Stimulated activated CD8-positive, alpha-beta memory T cell treated with anti-CD3 and anti-CD28 coated beads, Interleukin-7, amount 100 ng/mL, for 4 hours (primary cell): ENCODE measurements at places on chromosomes 5 and 9.

DNA sequence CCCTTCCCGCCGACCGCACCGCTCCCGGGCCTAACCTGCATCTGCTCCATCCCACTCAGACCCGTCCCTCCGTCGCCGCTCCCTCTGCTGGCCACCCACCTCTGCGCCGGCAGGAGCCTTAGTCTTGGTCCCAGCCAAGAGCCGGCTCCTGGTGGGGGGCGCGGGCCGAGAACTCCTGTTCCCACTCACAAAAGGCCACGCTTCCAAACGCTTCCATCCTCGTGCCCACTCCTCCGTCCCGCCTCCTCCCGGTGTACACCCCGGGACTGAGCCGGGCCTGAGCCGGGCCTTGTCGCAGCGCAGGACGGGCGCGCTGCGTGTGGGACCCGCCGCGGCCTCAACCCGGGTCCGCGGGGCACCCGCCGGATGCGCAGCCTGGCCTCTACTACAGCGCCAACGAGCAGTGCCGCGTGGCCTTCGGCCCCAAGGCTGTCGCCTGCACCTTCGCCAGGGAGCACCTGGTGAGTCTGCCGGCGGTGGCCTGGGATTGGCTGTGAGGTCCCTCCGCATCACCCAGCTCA is 7.5 kb downstream of the ADAMTS13 start:
- DNase-seq = no peak

DNA sequence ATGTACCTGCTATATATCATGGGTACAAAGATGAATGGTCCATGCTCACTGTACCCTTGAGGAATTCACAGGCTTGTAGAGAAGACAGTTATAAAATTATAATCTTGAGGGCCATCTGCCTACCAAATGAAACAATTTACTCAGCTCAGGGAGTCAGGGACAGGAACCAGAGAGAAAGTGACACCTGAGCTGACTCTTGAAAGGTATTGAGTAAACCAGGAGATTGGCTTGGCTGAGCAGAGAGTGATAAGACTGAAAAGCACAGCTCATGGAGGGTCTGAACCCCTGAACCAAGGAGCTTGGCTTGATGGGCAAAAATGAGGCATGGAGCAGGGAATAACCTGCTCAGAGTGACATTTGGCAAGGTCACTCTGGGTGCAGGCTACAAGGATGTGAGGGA is 147.3 kb downstream of the FAM114A2 start:
- DNase-seq = no peak

DNA sequence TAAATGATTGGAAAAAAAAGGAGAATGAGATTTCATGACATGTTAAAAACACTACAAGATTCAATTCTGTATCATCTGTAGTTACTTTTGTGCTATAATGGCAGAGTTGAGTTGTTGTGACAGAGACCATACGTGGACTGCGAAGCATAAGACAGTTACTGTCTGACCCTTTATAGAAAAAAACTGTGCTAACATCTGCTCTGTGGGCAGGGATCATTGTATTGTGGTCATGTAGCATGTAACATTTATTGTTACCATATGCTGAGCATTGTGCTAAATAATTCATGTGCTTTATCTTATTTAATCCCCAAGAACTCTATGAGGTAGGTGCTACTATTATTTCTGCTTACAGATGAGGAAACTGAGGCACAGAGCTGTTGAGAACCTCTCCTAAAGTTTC is 147.3 kb upstream of the HMHB1 start:
- no peak for DNase-seq

GRCh38 chr5:142924135-142924883 is 154.1 kb downstream of the ARHGAP26 start:
- no peak for DNase-seq

GRCh38 chr5:60287174-60287771 is 393.7 kb upstream of the PDE4D start:
- DNase-seq = no peak

- no peak for DNase-seq
Measured at GRCh38 chr9:95189251-95190098, 128.0 kb downstream of the FANCC start.

DNA sequence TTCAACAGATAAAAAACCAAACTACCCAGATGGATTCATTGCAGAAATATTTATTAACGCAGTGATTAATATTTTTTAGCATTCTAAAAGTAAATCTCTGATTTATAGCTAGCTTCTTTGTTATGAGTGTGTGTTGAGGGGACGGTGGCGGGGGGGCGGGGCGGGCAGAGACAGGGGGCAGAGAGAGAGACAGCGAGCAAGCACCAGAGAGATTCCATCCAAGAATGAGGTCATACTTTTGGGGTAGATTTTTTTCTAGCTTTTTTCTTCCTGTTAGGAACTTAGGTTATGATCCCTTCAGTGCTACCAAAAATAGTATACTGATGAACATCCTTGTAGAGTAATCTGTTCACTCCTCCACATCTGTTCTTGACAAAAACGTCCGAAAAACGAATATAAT is 500 bp upstream of the ZNF883 start:
- no peak for DNase-seq

GRCh38 chr9:95461448-95462248 is 55.1 kb downstream of the PTCH1 start:
- no peak for DNase-seq

- DNase-seq = no peak
Measured at GRCh38 chr5:34576891-34577666, 79.0 kb upstream of the RAI14 start.

GRCh38 chr9:129343424-129344375 is 165.6 kb upstream of the IER5L start:
- no peak for DNase-seq

DNA sequence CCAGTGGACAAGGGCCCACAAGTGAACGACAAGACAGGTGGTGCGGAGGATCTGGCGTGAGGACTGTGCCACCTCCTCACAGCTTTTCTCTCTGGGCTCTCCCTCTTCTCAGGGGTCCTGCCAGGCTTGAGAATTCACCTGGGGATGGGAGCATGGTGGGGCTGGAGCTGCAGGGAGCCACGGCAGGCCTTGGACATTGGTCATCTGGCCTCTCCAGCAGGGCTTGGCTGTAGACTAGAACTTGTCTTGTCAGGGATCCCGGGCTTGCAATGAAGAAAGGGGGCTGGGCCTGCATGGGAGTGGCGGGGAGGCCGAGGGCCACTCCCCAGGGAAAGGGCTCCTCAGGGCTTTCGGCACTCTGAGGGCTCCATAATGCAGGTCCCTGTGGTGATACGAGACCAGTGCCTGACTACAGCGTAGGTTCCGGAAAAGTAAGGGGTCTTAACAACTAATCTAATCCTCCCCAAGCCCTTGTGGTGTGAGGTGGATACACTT is 126.7 kb downstream of the MACROH2A1 start:
- no peak for DNase-seq

DNA sequence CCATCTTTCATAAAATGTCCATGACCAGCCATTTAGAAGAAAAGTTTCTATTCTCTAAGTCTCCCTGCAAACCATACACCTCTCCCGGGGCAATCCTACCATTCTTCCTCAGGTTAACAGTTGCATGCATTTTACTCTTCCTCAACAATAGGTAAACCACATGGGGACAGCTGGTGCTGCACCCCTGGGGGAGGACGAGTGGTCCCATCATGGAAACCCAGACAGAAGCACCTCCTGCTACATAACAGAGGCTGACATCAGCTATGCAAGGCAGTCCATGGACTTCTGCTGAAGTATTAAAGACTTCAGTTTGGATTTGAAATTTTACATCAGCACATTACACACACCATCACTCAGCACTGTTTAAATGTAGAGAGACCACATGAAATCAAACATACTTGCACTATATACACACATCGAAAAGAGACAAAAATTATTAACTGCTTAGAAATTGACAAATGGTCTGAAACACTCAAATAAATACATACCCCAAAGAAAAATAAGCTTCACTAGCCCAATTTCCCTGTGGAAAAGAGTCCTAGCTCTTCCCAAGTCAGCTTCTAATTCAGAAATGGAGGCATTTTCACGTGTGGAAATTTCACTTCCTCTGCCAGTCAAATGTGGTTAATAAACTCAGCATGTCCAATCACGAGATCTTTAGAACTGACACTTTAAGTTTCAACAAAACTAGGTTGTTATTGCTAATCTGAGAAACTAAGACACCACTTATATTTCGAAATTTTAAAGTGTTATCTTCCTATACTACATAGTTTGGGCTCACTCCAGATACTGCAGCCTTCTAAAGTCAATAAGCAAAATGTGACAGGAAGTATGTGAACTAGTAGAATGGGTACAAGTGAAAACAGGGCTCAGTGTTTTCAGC is 173.4 kb downstream of the ROR2 start:
- DNase-seq = no peak

- no peak for DNase-seq
Measured at GRCh38 chr9:86733929-86734328, 213.4 kb downstream of the GAS1 start.

- DNase-seq = no peak
Measured at GRCh38 chr5:14395411-14395810, 186.2 kb upstream of the OTULINL start.

- no peak for DNase-seq
Measured at GRCh38 chr5:96852759-96853158, 23.5 kb upstream of the ERAP2 start.

DNA sequence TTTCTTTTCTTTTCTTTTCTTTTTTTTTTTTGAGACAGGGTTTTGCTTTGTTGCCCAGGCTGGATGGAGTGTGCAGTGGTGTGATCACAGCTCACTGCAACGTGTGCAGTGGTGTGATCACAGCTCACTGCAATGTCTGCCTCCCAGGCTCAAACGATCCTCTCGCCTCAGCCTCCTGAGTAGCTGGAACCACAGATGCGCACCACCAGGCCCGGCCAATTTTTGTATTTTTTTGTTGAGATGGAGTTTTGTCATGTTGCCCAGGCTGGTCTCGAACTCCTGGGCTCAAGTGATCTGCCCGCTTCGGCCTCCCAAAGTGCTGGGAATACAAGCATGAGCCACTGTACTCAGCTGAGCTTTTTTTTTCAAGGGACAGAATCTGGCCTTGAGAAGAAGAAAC is 36.8 kb upstream of the TJP2 start:
- no peak for DNase-seq

- DNase-seq = no peak
Measured at GRCh38 chr5:51156222-51156621, 227.0 kb upstream of the ISL1 start.

DNA sequence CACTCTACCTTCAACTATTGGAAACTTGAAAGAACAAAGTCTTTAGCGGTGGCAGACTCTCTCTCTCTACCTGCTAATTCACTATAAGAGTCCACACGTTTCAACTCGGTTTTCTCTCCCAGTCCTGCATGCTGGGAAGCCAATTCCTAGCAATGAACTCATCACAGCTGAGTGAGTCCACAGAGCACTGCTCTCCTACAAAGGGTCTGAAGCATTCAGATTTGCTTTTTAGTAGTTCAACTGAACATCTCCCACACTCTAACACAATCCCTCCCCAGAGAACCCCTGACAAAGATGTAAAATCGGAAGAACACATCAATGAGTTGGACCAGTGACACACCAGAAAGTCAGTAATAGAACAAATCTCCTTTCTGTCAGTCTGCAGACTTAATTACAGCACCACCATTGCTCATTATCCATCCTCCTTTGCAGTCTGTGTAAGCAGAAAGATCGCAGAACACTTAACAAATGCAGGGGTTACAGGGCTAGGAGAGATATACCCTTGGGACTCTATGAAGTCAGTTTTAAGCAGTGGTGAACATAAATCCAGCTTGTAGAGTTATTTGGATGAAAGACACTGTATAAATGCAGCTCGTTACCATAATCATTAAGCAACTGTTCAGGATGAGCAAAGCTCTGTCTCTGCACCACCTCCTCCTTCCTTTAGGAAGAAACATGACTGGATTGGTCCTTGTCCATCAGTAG is 353.4 kb upstream of the GRIA1 start:
- no peak for DNase-seq

DNA sequence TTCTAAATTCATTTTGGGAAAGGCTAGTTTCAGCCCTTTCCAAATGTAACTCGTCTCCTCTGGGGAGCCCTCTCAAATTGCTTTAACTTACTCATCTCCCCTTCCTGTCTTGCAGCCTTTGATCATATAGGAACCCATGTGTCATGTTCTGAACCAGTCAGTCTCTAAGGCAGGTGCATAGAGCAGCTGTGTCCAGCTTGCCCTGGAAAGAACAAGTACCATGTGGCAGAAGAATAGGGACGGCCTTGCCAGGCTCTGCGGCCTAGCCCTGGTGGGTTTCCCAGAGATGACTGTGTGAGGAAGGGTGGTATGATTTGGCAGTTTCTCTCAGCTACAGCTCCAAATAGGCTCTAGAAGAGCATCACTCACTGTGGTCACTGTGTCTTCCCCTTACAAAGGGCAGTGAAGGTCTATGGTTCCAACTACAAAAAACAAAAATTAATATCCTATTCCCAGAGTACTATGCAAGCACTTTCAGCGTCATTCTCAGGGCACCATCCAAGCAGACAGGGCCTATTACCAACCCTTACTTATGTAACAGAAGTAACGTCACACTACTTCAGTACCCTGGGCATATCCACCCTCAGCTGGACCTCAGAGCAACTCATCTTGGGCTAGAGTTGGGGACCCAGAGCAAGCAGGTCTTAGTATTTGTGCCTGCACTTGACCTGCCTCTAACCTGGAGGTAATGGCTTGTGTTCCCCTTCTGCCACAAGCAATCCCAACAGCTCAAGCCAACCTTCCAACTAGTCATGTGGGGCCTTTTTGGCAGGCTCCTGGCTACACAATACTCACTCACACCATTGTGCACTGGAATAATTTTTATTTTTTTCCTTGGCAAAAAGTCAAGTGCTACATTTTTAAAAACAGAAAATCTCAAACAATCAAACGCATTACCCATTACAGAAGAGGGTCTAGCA is 37.2 kb upstream of the UBAP2 start:
- DNase-seq = no peak

GRCh38 chr5:36208786-36209185 is 32.9 kb downstream of the NADK2 start:
- DNase-seq = no peak

DNA sequence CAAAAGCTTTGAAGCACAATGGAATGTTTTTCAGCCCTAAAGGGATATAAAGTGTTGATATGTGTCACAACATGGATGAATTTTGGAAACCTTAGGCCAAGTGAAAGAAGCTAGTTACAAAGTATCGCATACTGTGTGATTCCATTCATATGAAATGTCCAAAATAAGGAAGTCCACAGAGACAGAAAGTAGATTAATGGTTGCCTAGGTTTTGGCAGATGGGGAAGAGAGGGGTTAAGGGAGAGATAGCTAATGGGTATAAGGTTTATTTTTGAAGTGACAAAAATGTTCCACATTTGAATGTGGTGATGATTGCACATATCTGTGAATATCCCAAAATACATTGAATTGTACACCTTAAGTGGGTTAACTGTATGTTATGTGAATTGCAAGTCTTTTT is 57.5 kb upstream of the MCCC2 start:
- DNase-seq = no peak

DNA sequence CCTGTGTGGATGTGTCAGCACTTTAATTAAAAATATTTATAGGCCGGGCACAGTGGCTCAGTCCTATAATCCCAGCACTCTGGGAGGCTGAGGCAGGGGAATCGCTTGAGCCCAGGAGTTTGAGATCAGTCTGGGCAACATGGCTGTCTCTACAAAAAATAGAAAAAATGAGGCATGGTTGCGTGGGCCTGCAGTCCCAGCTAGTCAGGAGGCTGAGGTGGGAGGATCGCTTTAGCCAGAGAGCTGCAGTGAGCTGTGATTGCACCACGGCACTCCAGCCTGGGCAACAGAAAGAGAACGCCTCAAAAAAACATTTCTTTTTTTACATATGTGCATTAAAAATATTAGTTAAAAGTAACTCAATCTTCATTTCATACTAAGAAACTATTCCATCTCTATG is 6.2 kb downstream of the TBC1D9B start:
- no peak for DNase-seq
